ENCODE measurements at places on chromosomes 3 and 15.

- no peak for DNase-seq
These were observed 7.6 kb downstream of the ICE2 start for GRCh38 chr15:60471314-60471713.

DNA sequence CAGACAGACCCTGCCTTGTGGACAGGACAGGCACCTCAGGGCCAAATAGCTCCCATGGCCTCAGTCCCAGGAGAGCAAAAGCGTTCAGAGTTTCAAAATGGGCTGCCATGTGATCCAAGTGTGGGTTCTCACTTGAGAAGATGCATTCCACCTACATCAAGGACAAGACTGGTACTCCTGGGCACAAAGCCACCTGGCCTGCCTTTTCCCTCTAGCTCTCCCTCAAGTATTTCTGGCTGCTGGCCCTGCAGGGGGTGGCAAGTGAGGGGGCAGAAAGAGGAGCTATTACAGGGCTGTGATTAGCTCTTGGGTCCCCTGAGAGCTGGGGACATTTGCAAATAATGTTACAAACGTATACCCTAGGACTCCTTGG lies 6.5 kb upstream of the COL7A1 start:
- DNase-seq = no peak

DNA sequence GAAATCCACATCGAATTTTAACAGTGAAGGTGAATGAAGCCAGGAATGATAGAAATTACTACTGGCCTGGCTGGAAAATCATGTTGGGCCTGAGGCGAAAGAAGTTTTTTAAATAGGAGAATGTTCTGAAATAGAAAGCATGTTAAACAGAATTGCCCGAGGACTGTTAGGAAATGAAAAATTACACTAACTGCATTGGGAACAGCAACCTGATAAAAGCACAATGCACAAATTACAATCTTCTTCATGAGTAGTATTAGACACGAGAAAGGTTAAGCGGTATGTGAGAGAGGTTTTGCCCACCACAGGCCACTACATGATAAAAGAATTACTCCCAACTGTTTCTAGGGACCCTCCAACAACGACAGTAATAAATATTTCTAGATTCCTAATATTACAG lies 18.9 kb downstream of the GBE1 start:
- no peak for DNase-seq

DNA sequence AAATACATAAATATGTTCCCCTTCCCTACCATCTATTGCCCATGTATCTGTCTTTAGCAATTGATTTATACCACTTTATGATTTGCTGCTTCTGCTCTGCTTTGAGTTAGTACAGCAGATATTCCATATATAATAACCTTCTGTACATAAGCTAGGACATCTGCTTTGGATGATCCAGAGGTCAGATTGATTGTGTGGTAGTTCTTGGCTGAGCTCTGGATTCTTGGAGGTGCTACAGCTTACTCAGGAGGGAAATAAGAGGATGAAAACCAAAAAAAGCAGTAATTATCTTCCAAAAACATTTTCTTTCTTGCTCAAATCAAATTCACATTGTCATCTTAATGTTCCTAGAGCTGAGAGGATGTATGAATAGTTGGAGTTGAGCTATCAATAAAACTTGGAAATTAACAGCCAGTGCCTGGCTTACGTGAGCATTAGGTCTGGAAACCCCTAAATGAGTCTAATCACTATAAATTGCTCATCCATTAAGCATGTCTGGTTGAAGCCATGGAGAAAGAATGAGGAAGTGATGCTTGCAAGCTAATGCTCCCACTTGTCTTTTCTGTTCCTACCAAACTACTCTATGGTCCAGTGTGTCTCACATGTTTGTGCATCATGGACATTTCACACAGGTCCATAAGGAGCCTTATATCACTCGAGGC lies 36.3 kb upstream of the TMEM42 start:
- DNase-seq = no peak

DNA sequence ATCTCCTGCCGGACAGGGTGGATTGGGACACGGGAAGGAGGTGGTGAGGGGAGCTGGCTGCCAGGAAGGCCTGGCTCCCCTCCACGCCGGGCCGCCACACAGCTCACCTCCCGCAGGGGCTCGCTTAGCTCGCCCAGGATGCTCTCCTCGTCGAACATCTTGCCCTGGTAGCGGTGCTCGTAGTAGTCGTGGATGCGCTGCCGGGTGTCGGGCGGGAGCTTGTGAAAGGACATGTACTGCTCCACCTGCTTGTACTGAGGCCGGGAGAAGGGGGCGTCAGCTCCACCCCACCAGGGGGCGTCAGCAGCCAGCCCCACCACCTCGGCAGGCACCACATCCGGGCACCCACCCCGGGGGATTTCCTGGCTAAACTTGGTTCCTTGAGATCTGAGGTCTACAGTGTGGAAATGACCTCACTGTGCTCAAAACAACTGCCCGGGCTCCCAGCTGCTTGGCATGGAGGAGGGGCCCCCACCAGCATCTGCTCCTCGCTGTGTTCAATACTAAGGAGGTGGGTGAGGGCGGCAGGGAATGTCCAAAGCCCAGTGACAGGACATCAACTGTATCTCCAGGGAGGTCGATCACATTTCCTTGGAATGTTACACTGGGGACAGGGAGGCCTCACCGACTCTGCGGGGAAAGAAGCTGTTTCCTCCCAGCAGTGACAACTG lies 43.4 kb downstream of the HCN4 start:
- peak; percentile 59 for DNase-seq

DNA sequence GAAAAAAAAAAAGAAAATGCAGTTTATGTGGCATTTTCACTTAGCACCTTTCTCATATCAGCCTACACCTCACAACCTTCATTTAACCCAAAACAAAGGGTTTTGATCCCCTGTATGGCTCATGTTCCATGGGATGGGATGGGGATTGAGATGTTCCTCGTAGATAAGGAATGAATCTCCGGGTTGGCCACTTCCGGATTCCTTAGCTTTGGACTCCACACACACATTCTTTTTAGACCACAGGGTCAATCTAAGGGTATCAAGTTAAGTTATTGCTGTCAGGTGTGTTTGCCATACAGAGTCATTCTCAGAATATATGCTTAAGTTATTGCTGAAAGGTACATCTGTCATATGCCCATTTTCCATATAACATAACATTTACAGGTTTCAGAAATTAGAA lies 301.4 kb upstream of the TGFBR2 start:
- DNase-seq = no peak

- DNase-seq = no peak
These were observed 328.0 kb downstream of the NLGN1 start for GRCh38 chr3:173725507-173725906.

- no peak for DNase-seq
These were observed 8.6 kb downstream of the FBXL22 start for GRCh38 chr15:63605816-63606215.

DNA sequence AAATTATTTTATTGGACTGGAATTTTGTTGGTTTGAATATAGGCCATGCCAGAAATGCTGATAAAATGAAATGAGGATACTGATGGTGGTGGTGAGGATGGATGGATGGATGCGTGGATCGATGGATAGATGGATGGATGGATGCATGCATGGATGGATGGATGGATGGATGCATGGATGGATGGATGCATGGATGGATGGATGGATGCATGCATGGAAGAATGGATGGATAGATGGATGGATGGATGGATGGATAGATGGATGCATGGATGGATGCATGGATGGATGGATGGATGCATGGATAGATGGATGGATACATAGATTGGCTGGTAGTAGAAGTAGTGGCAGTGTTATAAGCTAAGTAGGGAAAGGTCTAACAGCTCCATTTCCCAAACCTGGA lies 40.1 kb downstream of the CPN2 start:
- DNase-seq = no peak

DNA sequence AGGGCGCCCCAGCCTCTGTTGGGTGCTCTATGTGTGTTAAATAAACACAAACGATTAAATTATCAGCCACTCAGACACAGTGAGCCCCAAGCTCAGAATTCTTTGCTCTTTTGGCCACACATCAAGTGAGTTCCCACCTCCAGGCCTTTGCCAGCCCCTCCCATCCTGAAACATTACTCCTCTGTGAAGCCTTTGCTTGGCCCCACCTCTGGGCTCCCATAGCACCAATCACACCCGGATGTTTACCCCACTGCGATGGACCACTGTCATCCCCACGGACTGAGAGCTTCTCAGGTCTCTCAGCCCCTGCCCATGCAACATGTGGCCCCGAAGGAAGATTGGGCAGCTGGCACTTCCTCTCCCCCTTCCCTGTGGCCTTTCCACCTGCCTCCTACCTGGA lies 85.1 kb downstream of the NUP210 start:
- no peak for DNase-seq

GRCh38 chr3:97232393-97233034 lies 418.1 kb downstream of the EPHA6 start:
- DNase-seq = no peak

- peak; percentile 52 for DNase-seq
These were observed 3.7 kb downstream of the PDIA5 start for GRCh38 chr3:123070510-123070909.

GRCh38 chr3:39605837-39606236 lies 138.4 kb downstream of the MOBP start:
- DNase-seq = no peak

DNA sequence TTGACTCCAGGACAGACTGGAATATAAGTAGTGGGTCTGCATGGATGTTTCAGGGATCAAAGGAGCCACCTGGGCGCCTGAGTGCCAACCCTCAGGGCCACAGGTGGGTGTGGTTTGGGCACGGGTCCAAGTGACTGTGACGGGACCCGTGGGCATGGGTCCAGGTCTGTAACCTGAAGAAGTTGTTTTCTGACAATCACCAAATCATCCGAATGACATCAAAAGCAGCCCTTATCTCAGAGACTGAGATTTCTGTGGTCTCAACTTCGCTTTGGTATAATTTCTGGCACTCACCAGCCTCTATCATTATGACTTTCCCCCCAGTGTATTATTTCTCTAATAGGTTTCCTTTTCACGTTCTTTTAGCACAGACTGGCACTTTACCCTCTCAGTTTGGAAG lies 24.4 kb downstream of the RLBP1 start:
- DNase-seq = no peak

DNA sequence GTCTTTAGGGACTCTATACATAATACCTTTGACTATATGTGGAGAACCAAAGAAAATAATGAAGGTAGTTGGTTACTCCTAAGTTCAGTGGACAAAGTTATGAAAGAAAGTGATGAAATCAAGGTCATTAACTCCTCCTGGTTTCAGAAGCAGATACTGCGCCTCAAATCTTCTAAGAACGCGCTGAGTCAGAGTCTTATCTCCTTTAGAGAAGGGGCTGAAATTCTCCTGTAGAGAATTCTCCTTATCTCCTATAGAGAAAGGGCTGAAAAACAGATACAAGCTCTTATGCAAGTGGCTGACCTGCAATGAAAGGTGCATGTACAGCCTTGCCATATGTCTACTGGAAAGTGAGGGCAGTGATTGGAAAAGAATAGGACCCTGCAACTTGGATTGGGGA lies 824.2 kb downstream of the NSUN3 start:
- no peak for DNase-seq

DNA sequence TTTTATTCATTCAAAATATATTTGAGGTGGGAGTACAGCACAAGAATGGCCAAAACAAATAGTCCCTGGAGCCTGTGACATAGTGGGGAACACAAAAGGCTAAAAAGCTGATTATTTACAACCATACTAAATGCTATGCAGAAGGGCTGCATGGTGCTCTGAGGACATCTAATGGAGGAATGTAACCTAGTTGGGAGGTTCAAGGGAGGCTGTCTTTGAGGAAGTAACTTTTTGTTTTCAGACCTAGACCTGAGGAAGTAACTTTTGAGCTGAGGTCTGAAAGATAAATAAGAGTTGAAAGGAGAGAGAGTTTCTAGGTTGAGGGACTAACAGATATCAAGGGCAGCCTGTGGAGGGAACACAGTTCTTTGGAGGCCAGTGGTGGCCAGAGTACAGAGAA lies 34.8 kb upstream of the RASA2 start:
- no peak for DNase-seq

- peak; percentile 61 for DNase-seq
These were observed 91.6 kb downstream of the CACNA2D3 start for GRCh38 chr3:54213907-54214306.

DNA sequence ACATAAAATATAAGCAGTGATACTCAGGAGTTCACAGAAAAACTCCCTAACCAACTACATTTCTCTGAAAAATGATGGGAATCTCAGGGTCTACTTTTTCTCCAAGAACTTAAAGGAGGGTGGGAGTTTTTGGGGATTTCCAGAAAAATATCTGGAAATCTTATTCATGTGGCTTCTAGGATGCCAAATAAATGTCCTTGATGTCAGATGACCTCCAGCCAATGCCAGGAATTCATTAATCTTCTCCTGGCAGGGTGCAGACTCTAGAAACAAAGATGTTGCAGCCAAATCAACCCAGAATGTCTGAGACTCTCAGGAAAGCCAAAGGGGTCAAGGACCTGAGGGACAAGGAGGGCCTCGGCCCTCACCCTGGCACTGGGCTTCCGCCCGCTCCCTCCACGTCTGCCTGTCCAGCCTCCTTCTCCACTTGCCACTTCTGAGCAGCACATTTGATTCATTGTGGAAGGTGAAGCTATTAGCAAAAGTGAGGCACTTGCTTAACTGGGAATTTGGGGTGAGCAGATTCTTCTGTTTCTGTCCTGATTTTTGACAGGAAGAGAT lies 61.9 kb upstream of the HEG1 start:
- no peak for DNase-seq

- DNase-seq = no peak
These were observed 271.8 kb downstream of the ZIC1 start for GRCh38 chr3:147680837-147681483.

GRCh38 chr3:11507719-11508118 lies 136.0 kb downstream of the VGLL4 start:
- DNase-seq = no peak

- peak; percentile 82 for DNase-seq
These were observed at the start of gene NT5DC2 for GRCh38 chr3:52533623-52534280. TSS of gene NT5DC2 (minus strand) at chr3:52533857. CDS start at chr3:52533737, 120 bp downstream.

- DNase-seq = no peak
These were observed 2.8 kb upstream of the OR5K1 start for GRCh38 chr3:98460220-98460619.

DNA sequence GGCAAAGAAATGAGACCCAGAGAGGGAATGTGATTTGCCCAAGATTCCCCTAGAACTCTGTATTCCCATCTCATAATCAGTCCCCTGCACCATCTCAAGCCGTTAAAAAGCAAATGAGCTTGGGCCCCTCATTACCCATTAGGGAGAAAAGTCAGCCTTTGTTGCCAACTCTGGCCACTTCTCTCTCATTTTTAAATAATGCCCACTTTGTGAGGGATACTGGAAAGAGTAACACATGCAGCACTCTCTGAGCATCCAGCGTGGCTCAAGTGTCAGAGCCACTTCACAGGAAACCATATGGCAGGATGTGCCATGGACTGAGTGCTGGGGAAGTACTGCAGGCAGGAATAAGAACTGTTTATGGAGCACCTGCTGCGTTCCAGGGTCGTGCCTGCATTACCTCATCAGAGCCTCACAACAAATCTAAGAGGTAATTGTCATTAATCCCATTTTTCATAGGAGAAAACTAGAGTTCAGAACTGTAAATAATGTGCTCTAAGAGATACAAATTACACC lies 49.8 kb upstream of the SLC6A1 start:
- no peak for DNase-seq

DNA sequence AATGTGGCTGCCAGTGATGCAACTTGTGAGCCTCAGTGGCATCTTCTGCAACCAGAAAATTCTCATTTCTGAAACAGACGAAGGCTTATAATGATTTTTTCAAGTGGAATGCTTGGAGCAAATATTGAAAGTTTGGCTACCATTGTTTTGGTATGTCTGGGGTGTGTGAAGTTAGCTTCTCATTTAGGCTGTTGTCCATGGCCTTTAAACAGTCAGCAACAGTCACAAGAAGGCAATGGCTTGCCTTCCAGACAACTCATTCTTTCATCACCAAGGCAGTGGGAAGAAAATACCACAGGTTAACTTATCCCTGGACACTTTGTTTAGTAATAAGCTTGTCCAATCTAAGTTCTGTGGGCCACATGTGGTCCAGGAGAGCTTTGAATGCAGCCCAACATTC lies 4.7 kb upstream of the BNC1 start:
- no peak for DNase-seq

Data from islet precursor cell (in vitro differentiated cells).